ENCODE measurements at places on chromosomes 1 and 21.
A peak's percentile ranks its signal among the peaks of the same experiment; 100 is the strongest.

DNA sequence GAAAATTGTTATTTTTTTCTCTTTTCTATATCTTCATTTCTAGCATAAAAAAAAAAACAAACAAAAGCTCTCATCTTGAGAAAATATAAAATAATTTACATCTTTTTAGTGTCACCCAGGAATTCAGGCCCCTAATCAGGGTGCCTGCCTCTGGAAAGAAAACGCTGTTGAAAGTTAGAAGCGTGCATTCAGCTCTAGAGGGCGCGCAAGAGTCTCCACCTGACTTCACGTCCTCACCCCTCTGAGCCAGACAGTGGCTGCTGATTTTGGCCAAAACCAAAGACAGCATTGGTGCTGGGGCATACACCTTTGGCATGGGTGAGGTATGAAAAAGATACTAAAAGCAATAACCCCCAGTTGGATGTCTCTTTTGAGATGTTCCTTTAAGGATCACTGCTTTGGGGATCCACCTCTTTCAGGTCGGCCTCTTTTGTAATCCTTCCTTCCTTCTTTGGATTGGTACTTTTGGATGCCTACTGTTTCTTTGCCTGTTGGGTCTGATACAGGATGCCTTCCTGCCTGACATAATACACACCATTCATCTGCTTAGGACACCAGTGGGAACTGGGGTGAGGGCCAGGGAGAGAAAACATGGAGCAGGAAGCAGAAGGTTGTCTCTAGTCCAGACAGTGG is 77.6 kb upstream of the CHRM3 start:
- no peak for DNase-seq

DNA sequence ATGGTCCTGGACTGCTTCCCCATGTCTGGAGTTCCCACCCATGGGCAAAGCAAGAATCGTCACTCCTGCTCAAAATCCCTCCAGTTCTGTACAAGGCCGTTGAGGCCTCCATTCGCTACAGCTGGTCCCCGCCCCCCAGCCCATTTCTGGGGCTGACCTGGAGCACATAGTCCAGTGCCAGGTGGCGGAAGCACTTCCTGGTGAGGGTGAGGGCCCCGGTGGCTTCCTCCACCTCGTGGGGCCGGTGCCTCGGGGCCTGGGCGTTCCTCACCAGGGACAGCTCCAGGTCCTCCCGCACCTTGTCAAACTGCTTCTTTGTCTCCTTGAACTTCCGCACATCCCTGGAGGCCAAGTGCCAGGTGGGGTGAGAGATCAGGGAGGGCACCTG is 7.4 kb downstream of the ACAP3 start:
- DNase-seq, result no peak

DNA sequence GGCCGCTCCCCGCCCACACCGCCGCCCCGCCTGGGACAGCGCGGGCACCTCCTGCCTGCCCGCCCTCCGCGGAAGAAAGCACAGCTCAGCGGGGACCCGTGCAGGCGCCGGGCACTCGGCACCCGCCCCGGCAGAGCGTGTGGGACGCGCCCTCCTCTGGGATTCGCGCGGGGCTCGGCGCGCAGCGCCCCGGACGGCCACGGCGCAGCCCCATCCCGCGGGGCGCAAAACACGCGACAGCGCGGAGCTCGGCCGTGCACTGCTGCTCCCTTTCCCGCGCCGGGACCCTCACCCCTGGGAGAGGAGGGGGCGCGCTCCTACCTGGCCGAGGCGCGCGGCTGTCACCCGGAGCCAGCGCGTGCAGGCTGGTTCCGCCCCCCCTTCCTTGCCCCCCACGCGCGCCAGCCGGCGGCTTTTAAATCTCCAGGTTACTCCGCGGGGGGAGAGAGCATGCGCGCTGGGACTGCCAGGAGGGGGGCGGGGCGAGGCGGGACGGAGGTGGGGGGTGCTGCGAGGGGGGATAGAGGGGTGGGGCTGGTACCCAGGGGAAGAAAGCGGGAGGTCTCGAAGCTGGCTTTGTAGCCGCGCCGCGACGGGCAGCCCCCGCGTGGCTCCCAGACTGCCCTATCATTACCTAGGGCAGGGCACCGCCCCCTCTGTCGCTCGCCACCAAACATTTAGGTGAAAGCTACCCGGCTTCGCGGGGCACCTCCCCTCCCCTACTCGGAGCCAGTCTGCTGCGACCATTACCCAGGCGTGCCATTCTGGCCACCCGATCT is at the start of gene SLC45A3:
Gene SLC45A3 (minus strand): TSS at position 437 of the 779 bp plus-strand sequence. CDS start 15,853 bp downstream, outside the sequence.
- no peak for DNase-seq

DNA sequence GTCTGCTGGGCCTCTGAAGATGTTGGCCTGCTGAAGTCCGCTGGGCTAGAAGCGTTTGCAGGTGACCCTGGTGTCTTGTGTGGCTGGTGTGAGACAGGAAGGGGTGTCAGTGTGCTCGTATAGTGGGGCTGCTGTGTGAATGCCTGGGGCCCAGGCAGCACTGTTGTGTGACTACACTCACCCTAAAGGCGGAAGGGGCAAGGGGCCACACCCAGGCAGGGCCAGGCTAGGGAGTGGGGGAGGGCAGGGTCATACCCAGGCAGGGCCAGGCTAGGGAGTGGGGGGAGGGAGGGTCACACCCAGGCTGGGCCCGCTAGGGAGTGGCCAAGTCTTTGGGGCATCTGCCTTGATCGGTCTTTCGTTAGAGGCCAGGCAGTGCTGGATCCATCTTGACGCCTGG is 25.0 kb downstream of the PDXK start:
- no peak for DNase-seq

GRCh38 chr1:36118447-36119204 is 6.4 kb downstream of the COL8A2 start:
- no peak for DNase-seq

DNA sequence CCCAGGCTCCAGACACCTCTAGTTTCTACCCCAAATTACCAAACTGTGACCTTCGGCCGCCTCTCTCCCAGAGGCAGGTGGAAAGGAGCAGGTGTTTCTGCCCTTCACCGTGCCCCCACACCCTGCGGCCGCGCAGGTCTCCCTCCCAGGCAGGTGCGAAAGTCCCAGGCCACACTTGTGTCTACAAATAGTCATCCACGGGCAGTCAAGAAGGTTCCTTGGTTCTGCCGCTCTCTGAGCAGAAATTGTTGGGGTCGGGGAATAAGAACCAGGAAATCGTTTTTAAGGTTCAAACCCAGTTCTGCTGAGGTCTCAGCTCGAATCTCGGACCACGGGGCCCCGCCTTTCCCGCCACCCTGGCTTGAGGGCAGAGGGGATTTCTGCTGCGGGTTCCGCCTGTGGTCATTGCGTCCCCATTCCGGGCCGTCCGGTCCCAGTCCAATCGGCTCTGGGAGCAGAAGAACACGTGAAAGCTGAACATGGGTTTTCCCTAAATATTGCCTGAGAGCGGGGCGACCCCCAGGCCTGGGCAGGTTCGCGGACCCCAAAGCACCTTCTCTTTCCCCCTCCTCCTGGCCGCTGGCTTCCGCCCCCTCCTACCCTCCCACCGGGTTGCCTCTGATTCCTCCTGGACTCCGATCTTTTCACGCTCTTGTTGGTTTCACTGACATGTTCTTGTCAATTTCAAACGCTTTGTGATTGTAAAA is 1.2 kb upstream of the ATF3 start:
- no peak for DNase-seq

- no peak for DNase-seq
These were observed 15.5 kb downstream of the CHI3L2 start for GRCh38 chr1:111242805-111243523.

GRCh38 chr21:26550326-26550725 is 22.8 kb downstream of the CYYR1 start:
- no peak for DNase-seq

DNA sequence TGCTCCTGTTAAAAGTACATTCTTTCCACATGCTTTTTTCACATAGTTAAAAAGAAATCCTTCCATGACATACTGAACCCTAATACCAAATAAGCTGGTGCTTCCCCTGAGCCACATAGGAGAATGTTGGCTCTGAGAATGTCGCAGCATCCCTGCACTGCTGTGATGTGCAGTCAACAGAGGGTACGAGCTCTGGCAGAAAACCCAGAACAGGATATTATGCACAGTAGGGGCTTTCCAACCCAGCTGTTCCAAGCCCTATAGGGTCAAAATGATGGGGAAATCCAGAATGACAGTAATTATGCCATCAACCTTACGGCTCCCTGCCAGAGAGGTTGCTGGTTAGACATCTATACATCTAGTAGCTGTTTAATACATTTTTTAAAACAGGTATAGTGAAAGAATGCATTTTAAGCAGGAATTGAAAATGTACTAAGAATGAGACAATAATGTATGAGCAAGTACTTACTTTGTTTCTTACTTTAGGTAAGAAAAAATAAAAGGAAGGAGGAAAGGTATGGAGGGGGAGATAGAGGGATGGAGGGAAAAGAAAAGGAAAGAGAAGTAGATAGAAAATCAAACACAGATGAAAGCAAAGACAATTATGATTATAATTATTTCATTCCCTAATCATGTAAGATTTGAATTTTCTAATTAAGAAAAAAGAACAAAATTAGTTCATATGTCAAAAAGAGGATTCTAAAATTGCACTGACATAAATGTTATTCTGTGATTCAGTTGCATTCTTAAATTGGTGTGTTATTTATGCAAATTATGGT is 126.0 kb downstream of the NR5A2 start:
- DNase-seq, result peak; percentile 23

DNA sequence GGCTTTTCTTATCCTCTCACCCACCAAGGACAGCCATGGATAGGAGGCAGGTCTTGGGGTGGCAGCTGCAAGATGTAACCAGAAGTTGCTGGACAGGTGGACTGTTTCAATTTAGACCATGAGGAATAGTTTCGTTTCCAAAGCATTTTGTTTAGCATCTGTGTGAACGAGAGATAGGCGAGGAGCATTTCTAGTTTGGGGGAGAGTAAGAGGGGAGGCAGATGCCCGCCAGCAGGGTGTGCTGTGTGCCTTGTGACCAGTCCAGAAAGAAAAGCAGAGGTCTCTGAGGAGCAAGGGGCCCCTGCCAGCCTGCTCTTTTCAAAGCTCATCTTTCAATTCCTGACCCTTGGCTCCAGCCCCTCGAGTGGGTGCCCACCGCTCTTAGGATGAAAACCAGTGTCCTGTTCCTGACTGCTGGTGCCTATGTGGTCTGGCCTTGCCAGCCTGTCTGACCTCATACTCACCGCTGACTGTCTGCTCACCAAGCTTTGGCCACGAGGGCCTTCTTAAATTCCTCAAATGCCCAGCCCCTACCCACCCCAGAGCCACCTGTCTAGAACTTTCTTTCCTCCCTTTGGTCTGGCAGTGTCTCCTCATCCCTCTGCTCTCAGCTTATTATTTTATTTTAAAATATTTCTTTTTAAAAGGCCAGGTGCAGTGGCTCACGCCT is 8.5 kb downstream of the SERINC2 start:
- no peak for DNase-seq

GRCh38 chr1:80926531-80926930 is 874.2 kb upstream of the ADGRL2 start:
- no peak for DNase-seq

DNA sequence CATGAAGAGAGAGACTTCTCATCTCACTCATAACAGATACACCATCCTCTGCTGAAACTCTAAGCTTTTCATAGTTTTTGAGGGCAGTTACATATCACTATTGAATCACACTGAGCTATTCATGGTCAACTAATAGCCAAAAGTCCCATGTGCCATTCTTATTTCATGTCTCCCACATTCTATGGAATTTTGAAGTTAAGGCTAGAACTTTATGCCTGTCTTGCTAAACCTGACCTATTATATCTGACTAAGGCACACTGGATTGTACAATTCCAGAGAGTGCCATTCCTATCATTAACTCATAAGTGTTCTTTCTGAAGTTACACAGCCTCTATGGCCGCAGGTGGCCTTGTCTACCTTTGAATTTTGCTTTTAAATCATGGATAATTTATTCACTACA is 254.3 kb downstream of the PTPRC start:
- no peak for DNase-seq

DNA sequence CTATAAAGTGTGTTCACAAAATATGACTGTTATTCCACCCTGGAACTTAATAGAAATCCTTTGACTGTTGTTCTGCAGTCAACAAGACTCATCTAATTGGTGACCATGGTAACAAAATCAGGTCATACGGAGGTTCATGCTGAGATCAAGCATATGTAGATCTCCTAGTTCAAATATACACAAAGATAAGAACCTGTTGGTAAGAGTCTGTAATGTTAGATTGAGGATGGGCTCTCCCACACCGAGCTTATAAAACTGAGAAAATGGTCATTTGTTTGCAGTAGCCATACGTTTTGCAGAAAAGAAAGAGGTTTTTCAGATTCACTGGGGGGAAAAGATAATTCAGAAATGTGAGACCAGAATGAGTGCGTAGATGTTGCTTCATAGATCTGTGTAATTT is 468.1 kb downstream of the RPS6KC1 start:
- no peak for DNase-seq

DNA sequence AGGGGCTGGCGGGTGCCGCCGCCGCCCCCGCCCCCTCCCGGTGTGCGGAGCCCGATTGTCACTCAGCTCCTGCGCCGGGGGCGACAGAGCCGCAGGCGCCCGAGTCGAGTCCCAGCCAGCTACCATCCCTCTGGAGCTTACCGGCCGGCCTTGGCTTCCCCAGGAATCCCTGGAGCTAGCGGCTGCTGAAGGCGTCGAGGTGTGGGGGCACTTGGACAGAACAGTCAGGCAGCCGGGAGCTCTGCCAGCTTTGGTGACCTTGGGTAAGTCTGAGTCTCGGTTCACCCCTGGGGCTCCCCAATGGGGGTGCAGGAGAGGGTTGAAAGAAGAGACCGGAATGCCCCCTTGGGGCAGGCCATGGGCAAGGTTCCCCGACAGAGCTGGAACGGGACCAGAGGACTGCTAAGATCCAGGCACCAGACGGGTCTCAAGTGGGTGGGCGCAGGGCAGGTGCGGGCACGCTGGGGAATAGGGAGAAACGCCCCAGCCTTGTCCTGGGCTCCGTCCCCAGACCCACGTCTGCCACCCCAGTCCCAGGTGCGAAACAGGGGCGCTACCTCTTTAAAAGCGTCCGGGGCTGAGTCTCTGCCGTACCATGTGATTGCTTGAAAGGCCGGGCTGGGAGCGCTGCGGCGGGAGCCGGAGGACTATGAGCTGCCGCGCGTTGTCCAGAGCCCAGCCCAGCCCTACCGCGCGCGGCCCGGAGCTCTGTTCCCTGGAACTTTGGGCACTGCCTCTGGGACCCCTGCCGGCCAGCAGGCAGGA is at the start of gene ADORA1:
Gene ADORA1 (plus strand): TSS at position 61 of the 765 bp plus-strand sequence. CDS start 1,116 bp downstream, outside the sequence.
- no peak for DNase-seq

- DNase-seq, result no peak
These were observed 26.8 kb downstream of the ALDH9A1 start for GRCh38 chr1:165671526-165671925.

GRCh38 chr1:100445565-100445964 is 92.4 kb upstream of the GPR88 start:
- no peak for DNase-seq

DNA sequence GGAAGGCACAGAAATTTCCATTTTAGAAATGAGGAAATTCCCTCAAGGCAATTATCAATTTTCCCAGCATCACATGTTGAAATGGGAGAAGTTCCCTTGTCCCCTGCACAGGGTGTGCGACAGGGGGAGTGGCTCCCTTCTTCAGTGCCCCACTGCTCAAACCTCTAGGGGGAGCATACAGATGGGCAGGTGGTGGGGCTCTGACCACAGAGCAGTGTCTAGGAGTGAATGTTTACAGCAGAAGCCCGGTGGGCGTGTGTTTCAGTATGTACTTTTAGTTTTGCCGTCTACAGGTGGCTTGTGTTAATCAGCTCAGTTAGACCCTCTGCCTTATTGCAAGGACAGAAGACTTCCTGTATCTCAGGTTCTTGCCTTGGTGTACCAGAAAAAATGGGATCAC is 493.7 kb upstream of the PLXNA2 start:
- DNase-seq, result no peak

All from T-helper 17 cell (primary cell).